Central memory CD8-positive, alpha-beta T cell (primary cell): ENCODE measurements at places on chromosomes 12 and 14.

DNA sequence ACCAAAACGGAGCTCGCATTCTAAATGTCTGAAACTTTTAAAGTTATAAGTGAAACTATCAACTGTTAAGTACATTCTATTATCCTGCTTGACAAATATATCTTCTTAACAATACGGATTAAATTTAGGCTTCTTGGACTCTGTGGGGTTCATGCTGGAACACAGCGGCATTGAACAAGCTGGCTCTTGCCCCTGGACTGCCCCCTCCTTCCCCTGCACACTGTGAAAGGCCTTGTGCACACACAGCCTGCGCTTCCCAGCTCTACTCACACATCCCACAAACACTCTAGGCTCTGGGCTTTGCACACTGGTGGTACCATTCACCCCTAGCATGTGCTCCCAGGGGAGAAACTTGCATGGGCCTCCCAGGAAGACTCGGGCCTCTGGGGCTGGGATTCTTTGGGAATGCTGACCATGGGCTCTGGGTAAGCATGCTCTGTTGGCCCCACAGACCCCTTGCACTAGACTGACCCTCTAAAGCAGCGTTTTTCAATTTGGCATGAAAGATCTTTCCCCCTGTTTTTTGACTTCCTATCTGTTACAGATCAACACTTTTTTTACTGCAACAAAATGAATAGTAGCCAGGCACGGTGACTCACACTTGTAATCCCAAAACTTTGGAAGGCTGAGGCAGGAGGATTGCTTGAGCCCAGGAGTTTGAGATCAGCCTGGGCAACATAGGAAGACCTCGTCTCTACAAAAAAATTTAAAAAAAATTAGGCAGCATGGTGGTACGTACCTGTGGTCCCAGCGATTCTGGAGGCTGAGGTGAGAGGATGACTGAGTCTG lies 96.2 kb upstream of the CPM start:
- DNase-seq, result no peak
- H3K36me3 ChIP-seq, result no peaks in the 10 kb centered on the region
- H3K4me3 ChIP-seq, result no peak overlapping the region
- H3K27ac ChIP-seq, result no peak overlapping the region

GRCh38 chr12:53190108-53190729 lies 9.5 kb upstream of the CSAD start:
- H3K4me1 ChIP-seq, result peaks cover 27% of the 10 kb centered on the region
- H3K27ac ChIP-seq, result peak overlapping the region; percentile 73
- no peaks in the 10 kb centered on the region for H3K27me3 ChIP-seq
- H3K4me3 ChIP-seq, result no peak overlapping the region
- H3K36me3 ChIP-seq, result peaks cover 50% of the 10 kb centered on the region

DNA sequence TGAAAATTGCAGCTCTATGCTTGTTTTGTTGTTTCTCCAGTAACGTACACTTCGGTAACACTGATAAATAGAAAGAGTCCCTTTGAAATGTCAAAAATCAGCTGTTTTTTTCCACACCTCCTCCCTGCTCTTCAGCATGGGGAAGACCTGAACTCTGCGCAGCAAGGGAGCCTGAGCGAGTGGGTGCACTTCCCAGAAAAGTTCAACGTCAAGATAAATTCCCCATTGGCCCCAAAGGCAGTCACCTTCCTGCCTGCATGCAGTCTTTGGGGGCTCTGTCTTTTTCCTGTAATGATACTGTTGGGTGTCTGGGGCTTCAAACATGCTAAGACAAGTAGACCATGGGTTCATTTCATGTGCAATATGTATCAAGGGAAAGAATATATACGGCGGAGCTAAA lies 8.8 kb upstream of the FOXG1 start:
- no peak for DNase-seq
- peaks cover 4% of the 10 kb centered on the region for H3K36me3 ChIP-seq
- no peaks in the 10 kb centered on the region for H3K4me1 ChIP-seq
- no peak overlapping the region for H3K4me3 ChIP-seq

GRCh38 chr14:53701108-53701875 lies 255.3 kb downstream of the BMP4 start:
- H3K4me3 ChIP-seq, result no peak overlapping the region
- no peaks in the 10 kb centered on the region for H3K36me3 ChIP-seq
- no peaks in the 10 kb centered on the region for H3K4me1 ChIP-seq
- no peaks in the 10 kb centered on the region for H3K27me3 ChIP-seq

DNA sequence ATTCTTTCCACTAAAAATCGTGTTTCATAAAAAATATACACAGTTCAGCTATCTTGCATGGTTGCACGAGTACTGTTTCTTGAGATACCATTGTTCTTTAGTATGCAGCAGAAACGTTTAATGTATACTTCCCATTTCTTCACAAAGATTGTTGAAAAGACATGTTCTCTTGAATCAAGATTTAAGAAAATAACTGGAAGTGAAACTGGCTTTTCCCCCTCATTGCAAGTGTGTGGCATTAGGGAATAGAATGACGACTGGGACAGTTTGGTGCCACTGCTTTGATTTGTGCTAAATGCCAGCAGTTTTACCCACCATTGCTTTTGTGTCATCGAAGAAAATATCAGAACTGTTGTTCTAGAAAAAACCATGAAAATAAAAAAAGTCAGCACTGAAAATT lies 20.3 kb upstream of the DHRS2 start:
- H3K36me3 ChIP-seq, result no peaks in the 10 kb centered on the region
- no peak overlapping the region for H3K4me3 ChIP-seq
- H3K27me3 ChIP-seq, result peaks cover 23% of the 10 kb centered on the region
- H3K27ac ChIP-seq, result no peak overlapping the region
- no peak for DNase-seq
